GM12865 (cell line): ENCODE measurements at places on chromosomes 12 and 14.

DNA sequence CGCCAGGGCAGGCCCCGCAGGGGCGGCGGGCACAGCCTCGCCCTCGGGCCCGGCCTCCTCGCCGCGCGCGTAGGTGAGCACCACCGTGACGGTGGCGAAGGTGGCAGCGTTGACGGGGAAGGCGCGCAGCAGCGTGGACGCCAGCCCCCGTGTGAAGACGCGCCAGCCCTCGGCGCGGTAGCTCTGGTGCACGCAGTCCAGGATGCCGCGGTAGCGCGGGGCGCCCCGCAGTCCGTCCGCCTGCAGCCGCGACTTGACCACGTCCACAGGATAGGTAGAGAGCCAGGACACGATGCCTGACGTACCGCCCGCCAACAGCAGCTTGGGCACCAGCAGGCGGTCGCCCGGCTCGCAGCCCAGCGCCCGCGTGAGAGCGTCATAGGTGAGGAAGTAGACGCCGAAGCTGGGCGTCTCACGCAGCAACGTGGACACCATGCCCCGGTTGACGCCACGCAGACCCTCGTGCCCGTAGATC, 13.9 kb downstream of the SLC25A29 start:
- DNase-seq, result no peak

DNA sequence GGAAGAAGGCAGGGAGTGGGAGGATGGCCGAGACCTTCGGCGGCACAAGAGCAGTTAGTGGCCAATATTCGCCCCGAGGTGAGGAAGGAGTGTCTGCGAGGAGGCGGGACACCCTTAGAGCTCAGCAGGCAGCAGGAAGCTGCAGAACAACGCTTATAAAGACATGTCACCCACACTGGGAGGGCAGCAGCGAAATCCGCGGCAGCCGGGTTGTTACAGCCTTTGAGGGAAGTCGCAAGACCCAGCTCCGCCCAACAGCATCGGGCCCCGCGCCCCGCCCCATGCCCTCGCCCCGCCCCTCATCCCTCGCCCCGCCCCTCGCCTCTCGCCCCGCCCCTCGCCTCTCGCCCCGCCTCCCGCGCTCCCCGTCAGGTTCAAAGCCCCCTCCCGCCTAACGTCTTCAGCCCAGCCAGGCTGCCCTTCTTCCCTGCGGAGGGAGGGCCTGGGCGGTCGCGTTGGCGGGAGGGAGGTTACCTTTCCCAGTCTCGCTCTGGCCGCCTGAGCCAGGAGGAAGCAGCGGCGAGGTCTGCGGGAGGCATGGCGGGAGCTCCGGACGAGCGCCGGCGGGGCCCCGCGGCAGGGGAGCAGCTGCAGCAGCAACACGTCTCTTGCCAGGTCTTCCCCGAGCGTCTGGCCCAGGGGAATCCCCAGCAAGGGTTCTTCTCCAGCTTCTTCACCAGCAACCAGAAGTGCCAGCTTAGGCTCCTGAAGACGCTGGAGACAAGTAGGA, at the start of gene ATP23:
Gene ATP23, plus strand, starts transcription at position 403 of the 730 bp plus-strand sequence. Its CDS starts 135 bp downstream, at position 538.
- peak; percentile 95 for DNase-seq

DNA sequence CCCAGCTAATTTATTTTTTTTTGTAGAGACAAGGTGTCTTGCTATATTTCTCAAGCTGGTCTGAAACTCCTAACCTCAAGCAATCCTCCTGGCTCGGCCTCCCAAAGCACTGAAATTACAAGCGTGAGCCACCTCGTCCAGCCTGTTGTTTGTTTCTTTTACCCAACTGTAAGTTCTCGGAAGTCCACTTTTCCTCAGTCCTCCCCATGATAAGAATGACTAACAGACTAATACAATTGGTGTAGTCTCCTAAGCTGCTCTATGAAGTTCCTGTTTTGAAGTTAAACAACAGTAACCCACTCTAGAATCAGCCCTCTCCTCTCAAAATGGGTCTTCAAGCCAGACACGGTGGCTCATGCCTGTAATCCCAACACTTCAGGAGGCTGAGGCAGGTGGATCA, 36.5 kb downstream of the HIGD1C start:
- no peak for DNase-seq

GRCh38 chr12:121799156-121799841, 4.5 kb upstream of the SETD1B start:
- DNase-seq, result peak; percentile 84

DNA sequence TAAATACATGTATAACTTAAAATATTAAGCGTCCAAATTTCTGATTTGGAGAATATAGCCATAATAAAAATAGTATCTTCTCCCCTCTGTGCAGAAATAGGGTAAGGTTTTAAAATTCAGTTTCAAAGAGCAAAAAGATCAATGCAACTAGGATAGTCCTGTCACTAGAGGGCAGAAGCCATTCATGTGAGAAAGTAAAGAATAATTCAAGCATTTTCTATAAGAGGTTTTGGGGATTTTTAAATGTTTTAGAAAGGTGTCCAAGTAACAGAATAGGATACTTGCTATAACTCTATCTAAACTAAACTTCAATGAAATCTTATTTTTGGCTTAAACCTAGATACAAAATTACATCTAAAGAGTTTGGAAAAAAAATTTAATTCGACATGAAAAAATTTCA, 50.3 kb downstream of the ADAMTS20 start:
- peak; percentile 12 for DNase-seq

DNA sequence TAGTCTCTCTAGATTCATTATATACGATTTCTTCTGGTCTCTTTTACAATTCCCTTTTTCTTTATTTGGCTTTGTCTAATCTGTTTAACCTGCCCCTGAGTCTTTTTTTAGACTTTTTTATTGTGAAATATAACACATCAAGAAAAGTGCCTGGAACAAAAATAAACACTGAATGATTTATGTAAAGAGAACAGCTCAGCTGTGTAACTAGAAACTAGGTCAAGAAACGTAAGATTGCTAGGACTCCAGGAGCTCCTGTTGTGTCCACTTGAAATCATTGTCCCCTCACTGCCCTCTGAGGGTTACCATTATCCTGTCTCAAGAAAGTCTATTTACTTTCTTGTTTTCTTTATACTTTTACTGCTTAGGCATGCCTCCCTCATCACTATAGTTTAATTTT, 23.1 kb downstream of the EXD2 start:
- DNase-seq, result no peak

DNA sequence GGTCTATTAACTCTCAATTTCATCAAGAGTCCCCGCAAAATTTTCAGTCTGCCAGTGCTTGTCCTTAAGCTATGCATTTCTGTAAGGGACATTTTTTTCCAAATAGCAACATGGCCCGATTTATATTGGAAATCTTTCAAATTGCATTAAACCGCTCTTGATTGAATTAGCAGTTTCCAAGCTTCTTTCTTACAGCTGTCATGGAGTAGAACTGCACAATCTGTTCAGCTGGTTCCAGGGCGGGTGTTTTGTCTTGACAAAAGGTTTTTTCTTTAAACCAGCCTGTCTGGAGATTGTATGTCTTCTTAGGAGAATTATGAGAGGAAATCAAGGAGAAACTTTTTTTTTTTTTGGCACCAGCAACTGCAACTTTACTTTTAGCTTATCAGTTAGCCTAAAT, 185.8 kb downstream of the ALG10B start:
- DNase-seq, result no peak

- no peak for DNase-seq
Observed at GRCh38 chr12:48980389-48980952, 2.3 kb downstream of the WNT1 start.

DNA sequence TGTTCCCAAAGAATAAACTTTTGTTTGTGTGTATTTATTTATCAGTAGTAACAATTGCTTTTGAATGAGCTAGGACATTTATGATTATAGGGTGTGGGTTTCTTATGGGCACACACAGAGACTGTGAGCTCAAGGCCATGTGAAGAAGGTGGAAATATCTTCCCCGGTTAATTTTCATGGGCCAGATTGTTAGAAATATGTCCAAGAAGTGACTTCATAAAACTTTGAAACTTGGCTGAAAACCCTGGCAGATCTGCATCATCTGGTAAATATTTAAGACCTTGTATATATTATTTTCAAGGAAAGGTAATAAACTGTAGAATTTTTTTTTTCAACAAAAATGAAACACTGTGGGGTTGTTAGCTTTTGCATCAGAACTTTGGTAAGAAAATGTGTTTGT, 53.5 kb upstream of the RNU6-8 start:
- no peak for DNase-seq

DNA sequence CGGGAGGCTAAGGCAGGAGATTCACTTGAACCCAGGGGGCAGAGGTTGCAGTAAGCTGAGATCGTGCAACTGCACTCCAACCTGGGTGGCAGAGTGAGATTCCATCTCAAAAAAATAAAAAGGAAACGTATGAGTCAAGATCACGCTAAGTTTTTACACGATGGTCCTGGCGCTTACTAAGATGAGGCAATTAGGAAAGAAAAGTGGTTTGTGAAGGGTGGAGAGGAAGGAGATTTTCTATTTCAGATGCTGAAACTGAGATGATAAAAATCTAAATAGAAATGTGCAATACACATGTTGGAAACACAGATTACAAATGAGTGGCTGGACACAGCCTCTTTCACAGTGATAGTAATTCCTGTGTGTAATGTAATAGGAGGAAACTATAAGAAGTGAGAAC, 63.2 kb downstream of the KDM5A start:
- DNase-seq, result no peak

DNA sequence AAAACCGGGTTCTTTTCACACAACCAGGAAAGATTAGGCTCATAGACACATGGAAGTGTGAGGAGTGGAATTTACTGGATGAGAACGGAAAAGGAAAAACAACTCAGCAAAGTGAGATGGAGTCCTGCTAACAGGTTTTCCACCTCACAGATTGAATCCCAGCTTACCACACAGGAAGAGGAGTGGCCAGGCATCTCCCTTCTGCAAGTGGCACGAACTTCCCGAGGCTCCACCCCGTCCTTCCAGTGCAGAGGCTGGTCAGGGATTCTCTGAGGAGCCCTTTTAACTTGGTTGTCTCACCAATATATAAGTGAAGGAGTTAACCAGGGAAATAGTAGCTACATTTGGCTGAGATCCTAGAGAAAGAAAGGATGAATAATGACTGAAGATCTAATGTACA, 102.8 kb downstream of the SCAF11 start:
- DNase-seq, result no peak

GRCh38 chr12:119294211-119294610, 40.3 kb upstream of the CCDC60 start:
- no peak for DNase-seq

GRCh38 chr12:68334132-68334531, 2.0 kb upstream of the MDM1 start:
- peak; percentile 63 for DNase-seq

- no peak for DNase-seq
Observed at GRCh38 chr14:32352631-32353030, 23.5 kb downstream of the AKAP6 start.

DNA sequence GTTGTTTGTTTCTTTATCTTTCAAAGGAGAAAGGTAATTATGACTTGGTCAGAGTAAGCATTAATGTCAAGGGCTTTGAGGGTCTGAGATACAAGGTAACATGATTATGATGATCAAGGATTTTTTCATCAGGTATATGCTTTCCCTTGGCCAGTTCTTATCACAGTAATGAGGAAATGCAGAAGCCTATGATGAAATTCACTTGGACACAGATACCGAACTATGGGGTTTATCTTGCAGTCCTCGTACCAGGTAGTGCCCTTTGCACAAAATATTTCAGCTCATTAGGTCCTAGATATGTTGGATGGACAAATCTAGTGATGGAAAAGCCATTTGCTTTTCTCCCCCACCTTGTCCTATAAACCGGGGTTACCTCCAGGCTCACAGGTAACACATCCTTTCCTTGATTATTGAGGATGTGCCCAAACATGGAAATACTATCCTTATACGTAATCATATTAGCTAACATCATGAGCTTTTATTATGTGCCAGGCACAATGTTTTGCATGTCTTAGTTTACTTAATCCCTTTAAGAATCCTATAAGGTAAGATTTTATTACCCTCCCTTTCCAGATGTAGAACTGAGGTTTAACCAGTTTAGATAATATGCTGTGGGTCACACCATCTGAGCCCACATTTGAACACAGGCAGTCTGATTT, 7.0 kb upstream of the RASSF3 start:
- DNase-seq, result no peak

GRCh38 chr12:4277205-4277543, 3.6 kb downstream of the CCND2 start:
- DNase-seq, result no peak

- peak; percentile 37 for DNase-seq
Observed at GRCh38 chr14:76810953-76811400, 1.7 kb downstream of the ANGEL1 start.

DNA sequence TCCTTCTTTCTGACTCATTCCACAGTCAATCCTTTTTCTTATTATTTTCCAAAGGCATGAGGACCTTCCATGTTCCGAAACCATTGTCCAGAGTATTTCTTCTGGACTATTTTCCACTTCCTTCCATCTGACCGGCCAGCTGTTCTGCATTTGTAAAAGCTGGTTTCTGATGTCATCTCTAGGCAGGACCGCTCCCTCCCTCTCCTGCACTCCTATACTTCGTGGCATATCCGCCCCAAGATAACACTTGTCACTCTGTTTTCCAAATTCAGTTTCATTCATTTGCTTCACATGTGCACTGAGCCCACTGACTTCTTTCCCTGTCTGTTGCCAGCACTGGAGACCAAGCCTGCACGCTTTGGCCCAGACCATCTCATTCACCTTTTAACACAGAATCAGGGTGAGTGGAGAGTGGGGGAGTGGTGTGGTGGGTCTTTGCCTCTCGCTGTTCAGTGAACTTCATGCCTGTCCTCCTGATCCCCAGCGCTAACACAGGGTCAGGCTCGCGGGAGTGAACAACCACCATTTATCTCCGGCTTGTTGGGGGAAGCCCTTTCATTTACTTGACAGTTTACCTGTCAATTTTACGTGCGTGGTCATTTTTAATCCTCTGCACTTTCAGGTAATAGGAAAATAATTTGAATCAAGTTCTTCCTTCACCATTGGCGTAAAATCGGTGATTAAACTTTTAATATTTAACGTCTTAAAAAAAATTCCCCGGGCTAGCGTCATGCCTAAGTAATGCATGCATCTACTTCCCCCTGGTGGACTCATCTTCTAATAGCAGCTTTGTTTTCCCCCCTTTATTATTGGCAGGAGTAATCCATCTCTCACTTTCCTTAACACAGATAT, 52.5 kb downstream of the C12orf75 start:
- peak; percentile 66 for DNase-seq

- no peak for DNase-seq
Observed at GRCh38 chr14:74641601-74642391, 29.8 kb upstream of the LTBP2 start.

- no peak for DNase-seq
Observed at GRCh38 chr12:49019120-49019430, 499 bp upstream of the PRKAG1 start.

- peak; percentile 60 for DNase-seq
Observed at GRCh38 chr12:116599285-116600136, 40.3 kb downstream of the MAP1LC3B2 start.
